NCI-H748 treated with DMSO at 0.1 percent for 48 hours (cell line): ENCODE measurements at places on chromosomes 3 and 15.

- no peak for DNase-seq
Measured at GRCh38 chr3:158994386-158994785, 192.5 kb downstream of the MFSD1 start.

DNA sequence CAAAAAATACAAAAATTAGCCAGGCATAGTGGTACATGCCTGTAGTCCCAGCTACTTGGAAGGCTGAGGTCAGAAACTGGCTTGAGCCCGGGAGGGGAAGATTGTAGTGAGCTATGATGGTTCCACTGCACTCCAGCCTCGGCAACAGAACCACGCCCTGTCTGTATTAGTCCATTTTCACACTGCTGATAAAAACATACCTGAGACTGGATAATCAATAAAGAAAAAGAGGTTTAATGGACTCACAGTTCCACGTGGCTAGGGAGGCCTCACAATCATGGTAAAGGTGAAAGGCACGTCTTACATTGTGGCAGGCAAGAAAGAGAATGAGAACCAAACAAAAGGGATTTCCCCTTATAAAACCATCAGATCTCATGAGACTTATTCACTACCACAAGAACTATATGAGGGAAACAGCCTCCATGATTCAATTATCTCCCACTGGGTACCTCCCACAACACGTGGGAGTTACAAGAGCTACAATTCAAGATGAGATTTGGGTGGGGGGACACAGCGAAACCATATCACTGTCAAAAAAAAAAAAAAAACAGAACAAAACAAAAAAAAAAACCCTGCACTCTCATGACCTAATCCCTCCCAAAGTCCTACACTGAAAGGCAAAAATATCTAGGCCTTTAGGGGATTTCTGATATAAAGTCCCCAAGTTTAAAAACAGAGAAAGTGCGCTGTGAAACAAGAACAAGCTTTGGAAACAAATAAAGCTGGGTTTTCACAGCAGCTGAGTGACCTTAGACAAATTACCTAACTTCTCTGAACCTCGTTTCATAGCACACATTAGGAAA lies 224.7 kb downstream of the IGSF11 start:
- DNase-seq = no peak

DNA sequence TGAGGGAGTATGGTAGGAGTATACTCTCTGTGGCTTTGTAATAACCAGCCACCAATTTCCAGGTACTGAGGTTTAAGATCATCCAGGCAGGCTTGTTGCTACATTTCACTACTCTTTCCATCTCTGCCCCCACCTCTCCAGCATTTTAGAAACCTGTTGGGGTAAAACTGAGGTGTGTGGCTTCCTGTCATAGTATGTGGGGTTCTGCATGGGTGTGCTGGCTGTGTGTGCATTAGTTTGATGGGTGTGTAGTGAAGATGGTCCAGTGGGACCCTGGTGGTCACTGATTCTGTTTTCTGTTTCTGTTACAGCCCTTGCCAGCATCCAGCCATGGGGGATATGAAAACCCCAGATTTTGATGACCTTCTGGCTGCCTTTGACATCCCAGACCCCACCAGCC lies 34.0 kb downstream of the ZNF592 start:
- DNase-seq = no peak

- no peak for DNase-seq
Measured at GRCh38 chr3:95352471-95352870, 1289.6 kb downstream of the NSUN3 start.

- no peak for DNase-seq
Measured at GRCh38 chr3:78023257-78023656, 983.4 kb downstream of the ROBO2 start.

GRCh38 chr15:84741121-84741520 lies 7.3 kb upstream of the ZNF592 start:
- DNase-seq = no peak

DNA sequence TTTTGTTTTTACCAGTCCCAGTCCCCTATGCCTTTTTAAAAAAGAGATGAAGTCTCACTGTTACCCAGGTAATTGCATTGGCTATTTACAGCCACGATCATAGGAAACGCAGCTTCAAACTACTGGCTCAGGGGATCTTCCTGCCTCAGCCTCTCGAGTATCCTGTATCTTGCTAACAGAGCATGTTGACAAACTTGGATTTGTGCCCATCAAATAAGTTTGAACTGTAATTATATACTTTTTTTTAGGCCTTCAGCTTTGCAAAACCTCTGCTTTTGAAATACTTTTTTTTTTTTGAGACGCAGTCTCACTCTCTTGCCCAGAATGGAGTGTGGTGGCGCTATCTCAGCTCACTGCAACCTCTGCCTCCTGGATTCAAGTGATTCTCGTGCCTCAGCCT lies 3.0 kb upstream of the EDEM1 start:
- DNase-seq = no peak

- DNase-seq = no peak
Measured at GRCh38 chr3:197540961-197541377, 14.8 kb downstream of the BDH1 start.

GRCh38 chr3:5195605-5196004 lies 8.1 kb downstream of the EDEM1 start:
- no peak for DNase-seq

DNA sequence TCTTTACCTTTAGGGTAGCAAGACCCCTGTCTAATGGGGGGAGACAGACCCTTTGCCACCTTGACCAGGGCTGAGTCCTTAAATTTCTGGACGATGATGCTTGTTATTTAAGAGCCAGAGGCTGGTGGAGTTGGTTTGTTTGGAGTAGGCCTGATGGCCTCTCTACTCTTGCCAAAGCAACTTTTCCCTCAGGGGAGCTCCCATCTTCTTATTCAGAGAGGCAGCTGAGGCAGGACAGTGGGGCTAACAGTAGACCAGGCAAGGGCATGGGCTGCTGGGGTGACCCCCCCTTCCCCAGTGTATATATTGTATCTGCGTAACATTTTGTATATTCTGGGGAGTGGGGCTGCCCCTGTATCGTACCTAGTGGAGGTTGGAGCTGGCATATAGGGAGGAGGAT lies 10.3 kb downstream of the RPS17 start:
- no peak for DNase-seq

GRCh38 chr3:151923901-151924300 lies 50.5 kb downstream of the SUCNR1 start:
- DNase-seq = no peak

DNA sequence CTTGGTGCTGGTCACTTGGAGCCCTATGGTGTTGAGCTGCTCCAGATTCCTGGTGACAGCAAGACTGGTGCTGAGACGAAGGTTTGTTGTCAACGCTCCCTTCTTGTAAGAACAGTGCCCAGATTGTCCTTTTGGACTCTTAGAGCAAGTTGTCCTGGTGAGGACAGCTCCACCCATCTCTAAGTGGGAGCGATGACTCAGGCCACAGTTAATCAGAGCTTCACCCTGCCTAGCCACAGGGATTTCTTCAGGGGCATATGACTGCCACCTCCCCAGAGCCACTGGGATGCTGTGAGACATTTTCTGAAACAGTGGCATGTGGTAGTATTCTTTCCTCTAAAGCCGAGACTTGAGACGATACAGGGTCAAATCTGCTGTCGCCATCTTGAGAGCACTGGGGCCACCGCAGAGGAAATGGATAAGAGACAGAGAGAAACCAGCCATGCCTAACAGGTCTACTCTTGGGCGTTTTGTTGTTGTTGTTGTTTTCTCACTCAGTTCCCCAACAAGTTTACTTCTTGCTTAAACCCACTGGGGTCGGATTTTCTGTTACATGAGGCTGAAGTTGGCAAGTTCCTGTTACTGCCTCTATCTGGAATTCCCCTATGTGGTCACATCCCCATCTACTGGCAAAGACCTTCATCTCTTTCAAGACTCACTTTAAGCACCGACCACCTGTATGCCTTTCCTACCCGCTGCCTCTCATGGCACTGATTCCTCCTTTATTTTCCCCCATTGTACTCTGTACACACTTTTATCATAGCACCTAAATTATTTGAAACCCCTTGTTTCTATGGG lies 16.0 kb upstream of the PCOLCE2 start:
- DNase-seq = no peak

DNA sequence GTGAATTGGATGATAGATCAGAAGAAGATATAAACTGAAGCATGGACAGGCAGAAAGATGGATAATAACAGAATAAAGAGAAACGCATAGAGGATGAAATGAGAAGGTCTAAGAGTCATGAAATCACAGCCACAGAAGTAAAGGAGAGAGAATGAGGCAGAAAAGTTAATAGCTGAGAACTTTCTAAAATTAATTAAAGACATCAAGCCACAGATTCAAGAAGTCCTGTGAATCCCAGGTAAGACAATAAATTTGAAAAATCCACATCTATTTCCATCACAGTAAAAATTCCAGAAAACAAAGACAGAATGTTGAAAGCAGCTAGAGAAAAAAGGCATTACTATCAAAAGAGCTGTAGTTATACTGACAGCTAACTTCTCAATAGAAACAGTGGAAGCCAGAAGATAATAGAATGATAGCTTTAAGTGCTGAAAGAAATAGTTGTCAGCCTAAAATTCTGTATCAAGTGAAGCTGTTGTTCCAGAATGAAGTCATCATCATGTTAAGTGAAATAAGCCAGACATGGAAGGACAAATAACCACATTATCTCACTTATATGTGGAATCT lies 12.0 kb downstream of the ACVR2B start:
- DNase-seq = no peak
